Stimulated activated CD8-positive, alpha-beta memory T cell treated with anti-CD3 and anti-CD28 coated beads, Interleukin-15, amount 100 ng/mL, for 24 hours (primary cell): ENCODE measurements at places on chromosomes 2 and 18.

DNA sequence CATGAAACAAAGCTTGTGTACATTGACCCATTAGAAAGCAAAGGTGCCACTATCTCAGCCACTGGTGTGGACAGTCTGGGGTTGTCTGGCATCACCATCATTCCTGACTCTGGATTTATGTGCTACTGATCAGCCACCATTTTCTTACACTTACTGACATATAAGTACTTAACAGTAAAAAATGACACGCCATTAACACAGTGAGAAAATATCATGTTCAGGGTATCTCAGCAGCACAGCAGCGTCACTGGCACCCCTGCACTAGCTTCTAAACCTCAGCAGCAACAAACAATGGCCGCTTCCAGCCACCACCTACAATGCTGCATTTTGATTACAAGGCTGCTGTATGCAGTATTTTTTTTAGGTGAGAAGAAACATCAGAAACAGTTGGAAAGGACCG lies 253.4 kb upstream of the HDAC4 start:
- no peak for DNase-seq

DNA sequence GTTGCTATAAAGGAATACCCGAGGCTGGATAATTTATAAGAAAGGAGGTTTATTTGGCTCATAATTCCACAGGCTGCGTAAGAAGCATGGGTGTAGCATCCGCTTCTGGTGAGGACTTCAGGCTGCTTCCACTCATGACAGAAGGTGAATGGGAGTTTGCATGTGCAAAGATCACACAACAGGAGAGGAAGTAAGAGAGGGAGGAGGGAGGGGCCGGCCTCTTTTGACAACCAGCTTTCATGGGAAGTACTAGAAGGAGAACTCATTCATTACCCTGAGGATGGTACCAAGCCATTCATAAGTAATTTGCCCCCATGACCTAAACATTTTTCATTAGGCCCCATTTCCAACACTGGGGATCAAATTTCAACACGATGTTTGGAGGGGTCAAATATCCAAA lies 386.8 kb upstream of the NETO1 start:
- DNase-seq = no peak

GRCh38 chr2:60070196-60070595 lies 483.3 kb downstream of the BCL11A start:
- no peak for DNase-seq

DNA sequence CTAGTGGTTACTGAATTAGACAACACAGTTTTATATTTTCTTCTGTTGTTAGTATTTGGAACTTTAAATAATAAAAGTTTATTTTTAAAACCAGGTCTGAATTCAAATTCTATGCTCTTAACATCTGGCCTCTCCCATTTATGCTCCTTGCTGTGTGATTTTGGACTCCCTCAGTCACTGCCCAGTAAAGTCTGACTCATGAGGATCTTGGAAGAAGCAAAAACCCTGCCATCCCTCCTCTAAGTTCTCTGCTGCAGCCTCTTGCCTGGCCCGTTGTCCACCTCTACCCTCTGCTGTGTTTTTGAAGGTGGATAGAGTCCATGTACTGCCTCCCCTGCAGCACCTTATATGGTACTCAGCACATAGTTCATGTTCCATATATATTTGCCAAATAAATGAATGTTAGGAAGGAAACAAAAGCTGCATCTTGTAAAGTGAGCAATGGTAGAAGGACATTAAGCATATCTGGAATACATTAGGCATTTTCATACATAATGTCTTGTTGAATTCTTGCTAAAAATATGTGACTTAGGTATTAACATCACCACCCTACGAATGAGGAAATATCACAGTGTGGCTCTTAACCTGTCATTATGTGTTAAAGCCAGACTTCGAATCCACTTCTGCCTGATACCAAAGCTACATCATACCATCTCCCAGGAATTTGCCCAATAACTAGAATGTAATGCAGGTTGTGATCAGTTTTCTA lies 62.1 kb downstream of the THNSL2 start:
- DNase-seq = no peak

DNA sequence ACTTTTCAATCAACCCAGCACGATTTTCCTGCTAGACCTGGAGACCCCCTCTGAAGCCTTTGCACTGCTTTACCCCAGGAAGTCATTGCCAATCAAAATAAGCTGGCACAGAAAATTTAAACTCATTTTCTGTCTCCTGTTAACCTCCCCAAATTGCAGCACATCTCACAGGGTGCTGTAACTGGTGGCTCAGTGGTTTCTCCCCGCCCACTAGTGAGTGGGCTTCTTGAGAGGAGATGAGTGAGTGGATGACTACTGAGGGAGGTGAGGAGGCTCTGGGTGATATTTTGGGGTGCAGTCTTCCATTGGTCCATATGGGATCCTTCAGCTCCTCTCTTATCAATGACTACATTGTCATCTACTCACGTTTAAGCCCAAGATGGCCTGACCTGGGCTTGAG lies 239.8 kb upstream of the HS6ST1 start:
- no peak for DNase-seq

GRCh38 chr2:9174771-9175437 lies 31.7 kb upstream of the ASAP2 start:
- no peak for DNase-seq

DNA sequence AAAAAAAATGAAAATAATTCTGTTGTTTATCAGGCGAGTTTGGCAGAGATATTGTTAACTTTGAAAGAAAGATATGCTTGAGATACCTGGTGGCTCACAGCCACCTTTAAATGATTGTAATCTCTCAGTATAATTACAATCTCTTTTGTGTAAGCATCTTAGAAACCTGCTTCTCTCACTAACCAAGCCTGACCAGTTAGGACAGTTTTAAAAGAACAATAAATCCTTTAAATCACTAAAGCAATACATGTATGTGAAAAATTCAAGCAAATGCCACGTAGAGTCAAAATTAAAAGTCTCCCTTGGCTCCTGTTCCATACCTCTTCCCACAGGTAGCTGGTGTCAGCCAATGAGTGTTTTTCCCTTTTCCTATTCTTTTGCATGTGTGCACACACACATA lies 15.7 kb upstream of the SGPP2 start:
- DNase-seq = no peak

DNA sequence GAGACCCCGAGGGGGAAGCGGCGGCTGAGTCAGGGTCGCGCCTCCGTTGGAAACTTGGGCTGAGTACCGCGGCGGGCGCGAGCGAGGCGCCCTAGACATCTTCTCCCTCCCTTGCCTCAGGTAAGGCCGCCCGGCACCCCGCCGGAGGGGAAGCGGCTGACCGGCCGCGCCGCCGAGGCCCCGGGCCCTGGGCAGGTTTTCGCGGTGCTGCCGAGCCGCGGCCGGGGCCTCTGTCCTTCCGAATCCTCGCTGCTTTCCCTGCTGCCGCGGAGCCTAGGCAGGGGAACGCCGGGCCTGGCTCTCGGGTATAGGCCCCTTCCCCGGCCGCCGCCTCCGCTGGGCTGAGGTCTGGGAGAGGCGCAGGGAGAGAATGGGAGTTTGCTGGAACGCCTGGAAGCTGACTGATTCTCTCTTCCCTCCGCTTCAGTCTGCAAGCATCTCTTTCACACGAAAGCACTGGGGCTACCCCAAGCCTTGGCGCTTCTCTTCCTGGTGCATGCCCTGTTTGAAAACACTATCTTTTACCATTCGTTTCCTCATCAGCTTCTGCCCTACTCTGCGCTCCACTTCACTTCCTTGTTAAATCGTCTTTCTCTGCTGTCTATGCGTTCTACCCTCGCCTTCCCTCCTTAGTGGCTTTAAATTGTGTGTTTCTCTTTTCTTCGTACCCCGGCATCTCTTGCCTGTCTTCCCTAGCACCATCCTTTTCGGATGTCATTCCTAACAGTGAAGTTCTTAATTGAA lies 652 bp downstream of the PPM1B start:
- DNase-seq = peak; percentile 20

GRCh38 chr2:239311132-239312040 lies 89.4 kb downstream of the HDAC4 start:
- no peak for DNase-seq

- no peak for DNase-seq
Observed at GRCh38 chr2:130728549-130729316, at the start of gene GPR148. GPR148 (plus strand) TSS chr2:130729070; CDS start chr2:130729152, 82 bp downstream.
